Endodermal cell (in vitro differentiated cells): ENCODE measurements at places on chromosomes 3 and 15.

GRCh38 chr3:44120721-44121582, 120.7 kb upstream of the TOPAZ1 start:
- no peaks in the 10 kb centered on the region for H3K36me3 ChIP-seq
- no peak overlapping the region for H3K27ac ChIP-seq
- DNase-seq, result peak; percentile 41
- no peak overlapping the region for H3K4me3 ChIP-seq
- H3K4me1 ChIP-seq, result peaks cover 3% of the 10 kb centered on the region

GRCh38 chr3:51799879-51800749, 21.1 kb upstream of the IQCF6 start:
- H3K36me3 ChIP-seq, result peaks cover 14% of the 10 kb centered on the region
- peaks cover 7% of the 10 kb centered on the region for H3K4me1 ChIP-seq
- no peaks in the 10 kb centered on the region for H3K27me3 ChIP-seq

GRCh38 chr15:77064539-77065308, 6.2 kb downstream of the TSPAN3 start:
- H3K27me3 ChIP-seq, result no peaks in the 10 kb centered on the region
- peaks cover 2% of the 10 kb centered on the region for H3K4me1 ChIP-seq
- H3K27ac ChIP-seq, result no peak overlapping the region
- H3K4me3 ChIP-seq, result no peak overlapping the region
- H3K36me3 ChIP-seq, result peaks cover 18% of the 10 kb centered on the region
- no peak for DNase-seq

DNA sequence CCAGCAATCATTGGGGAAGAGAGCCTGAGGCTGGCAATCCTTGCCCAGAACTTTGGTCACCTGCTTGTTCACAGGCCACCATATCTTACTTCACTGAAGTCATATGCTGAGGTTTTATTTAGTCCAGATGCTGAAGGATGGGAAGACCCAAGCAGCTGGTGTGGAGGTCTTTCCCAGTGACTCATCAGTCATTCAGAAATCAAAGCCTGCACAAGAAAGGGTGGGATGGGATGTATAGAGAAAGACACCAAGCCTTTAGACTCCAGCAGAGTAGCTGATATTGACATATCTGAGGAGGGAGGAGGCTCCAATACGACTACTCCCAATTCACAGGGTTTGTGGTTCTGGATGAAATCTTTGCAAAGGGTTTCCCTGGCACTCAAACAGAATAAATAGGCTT, 13.0 kb upstream of the PHLDB2 start:
- H3K4me1 ChIP-seq, result peaks cover 6% of the 10 kb centered on the region
- DNase-seq, result no peak
- H3K27me3 ChIP-seq, result no peaks in the 10 kb centered on the region
- no peak overlapping the region for H3K27ac ChIP-seq
- H3K36me3 ChIP-seq, result peaks cover 5% of the 10 kb centered on the region

DNA sequence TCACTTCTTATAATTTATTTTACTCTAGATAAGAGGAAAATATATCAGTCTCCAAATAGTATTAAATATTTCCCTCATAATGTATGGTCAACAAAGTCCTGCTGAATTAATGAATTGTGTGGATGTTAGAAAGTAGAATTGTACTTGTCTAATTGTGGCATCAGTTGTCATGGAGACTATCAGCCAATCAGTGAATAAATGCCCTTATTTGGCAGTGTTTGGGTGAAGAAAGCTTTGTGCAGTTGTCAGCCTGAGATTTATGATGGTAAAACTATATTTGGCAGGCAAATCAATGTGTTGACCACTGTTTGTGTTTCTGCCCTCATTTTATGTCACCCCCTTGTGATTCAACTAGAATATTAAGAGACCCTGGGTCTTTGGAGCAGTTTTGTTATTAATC, 293.6 kb upstream of the MDFIC2 start:
- no peak for DNase-seq
- no peak overlapping the region for H3K27ac ChIP-seq
- peaks cover 2% of the 10 kb centered on the region for H3K4me1 ChIP-seq
- no peak overlapping the region for H3K4me3 ChIP-seq

- no peaks in the 10 kb centered on the region for H3K4me1 ChIP-seq
- H3K27ac ChIP-seq, result no peak overlapping the region
- H3K27me3 ChIP-seq, result peaks cover 54% of the 10 kb centered on the region
- H3K36me3 ChIP-seq, result no peaks in the 10 kb centered on the region
- DNase-seq, result peak; percentile 17
- H3K4me3 ChIP-seq, result no peak overlapping the region
These were observed 30.2 kb downstream of the RPLP1 start for GRCh38 chr15:69482686-69483256.

GRCh38 chr3:61961900-61962299, 400.5 kb downstream of the PTPRG start:
- no peaks in the 10 kb centered on the region for H3K27me3 ChIP-seq
- H3K4me3 ChIP-seq, result no peak overlapping the region
- no peaks in the 10 kb centered on the region for H3K4me1 ChIP-seq
- DNase-seq, result no peak
- H3K36me3 ChIP-seq, result no peaks in the 10 kb centered on the region

- no peaks in the 10 kb centered on the region for H3K36me3 ChIP-seq
- no peaks in the 10 kb centered on the region for H3K4me1 ChIP-seq
- DNase-seq, result peak; percentile 43
- no peak overlapping the region for H3K4me3 ChIP-seq
- no peak overlapping the region for H3K27ac ChIP-seq
- no peaks in the 10 kb centered on the region for H3K27me3 ChIP-seq
These were observed 134.1 kb upstream of the PLSCR5 start for GRCh38 chr3:146739203-146739671.
